ENCODE measurements at places on chromosomes 2 and 18.

GRCh38 chr2:186523791-186524190 is 37.7 kb downstream of the ZC3H15 start:
- DNase-seq = no peak

DNA sequence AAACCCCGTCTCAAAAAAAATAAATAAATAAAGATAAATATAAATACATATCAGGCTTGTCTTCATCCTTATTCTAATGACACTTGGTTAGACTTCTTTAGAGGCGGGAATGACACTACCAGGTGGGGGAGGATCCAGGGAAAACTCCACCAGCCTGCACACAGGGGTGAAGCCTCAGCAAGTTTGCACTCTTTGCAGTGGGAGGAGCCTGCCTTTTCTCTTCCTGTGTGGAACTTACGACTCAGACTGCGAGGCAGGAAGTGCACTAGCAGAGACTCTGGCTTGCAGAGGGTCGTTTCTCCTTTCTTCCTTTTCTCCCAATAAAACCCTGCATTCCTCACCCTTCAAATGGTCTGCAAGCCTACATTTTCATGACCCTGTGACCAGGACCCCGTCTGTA is 153.6 kb upstream of the CBLN2 start:
- DNase-seq = no peak

- no peak for DNase-seq
These were observed 19.8 kb downstream of the IWS1 start for GRCh38 chr2:127506510-127506909.

DNA sequence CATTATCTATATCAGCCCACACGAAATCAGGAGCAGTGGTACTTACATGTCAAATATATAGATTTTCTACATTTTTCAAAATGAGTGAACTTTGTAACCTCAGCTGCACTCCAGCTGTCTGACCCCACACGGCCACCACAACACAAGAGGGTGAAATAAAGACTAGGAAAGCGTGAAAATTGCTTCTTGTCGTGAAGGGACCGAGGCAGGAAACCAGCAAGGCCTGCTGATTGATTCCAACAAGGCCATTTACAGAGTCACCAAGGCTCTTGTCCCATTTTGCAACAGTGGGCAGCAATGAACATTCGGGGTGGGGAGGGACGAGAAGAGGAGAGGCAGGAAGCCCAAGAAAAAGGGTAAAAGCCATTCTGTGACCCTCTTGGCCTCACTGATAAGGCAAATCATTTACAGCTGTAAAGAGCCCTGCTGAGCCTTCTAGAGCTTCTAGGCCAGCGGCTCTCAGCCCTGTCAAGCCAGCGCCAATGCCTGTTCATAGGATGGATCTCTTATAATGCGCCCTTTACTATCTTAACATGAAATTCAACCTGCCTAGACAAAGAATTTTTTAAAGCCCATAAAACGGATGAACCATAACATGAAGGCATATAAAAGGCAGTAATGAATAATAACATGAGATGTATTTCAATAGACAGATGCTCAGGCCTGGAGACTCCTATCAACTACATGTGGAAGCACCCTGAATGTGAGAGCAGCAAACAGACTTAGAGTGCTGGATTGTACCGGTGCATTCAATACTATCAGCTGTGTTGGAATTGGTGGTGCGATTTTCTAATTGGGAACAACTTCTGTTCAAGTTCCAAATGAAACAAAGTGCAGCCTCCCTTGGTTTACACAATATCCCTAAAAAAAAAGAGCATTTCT is 269.0 kb downstream of the CDCA7 start:
- no peak for DNase-seq

DNA sequence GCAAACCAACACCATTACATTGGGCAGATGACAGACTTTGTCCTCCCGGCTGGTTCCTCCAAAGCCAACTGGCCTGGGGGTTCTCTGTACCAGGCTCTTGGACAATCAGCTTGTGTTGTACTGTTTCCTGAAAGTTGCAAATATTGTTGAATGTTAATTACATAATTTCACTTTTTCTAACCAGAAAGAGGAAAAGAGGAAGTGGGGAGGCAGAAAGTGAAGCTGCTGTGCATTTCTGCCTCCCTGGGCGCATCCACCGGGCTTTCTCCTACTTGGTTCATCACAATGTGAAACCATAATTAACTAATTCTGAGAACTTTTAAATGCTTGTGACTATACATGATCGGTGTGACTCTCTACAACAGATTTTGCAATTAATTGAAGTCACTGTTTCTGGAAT is 10.1 kb downstream of the TWIST2 start:
- DNase-seq = no peak

- no peak for DNase-seq
These were observed 179.6 kb downstream of the VAPA start for GRCh38 chr18:10093445-10093844.

DNA sequence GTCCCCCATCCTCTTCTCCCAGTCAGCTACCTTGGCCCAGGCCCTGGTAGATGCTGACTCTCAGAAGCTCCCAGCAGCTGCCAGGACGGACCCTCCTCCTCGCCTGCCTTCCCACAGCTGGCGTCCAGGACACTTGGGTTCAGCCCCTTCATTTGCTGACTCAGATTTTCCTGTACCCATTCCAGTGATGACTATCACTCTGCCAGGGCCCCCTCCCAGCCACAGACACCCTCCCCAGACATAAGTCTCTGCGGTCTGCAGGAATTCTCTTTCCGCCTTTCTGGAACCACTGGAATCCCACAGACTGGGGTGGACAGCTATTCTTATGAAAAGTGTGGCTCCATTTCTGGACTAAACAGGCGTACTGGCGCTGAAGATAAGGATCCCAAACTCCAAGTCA is 260.3 kb upstream of the EPAS1 start:
- DNase-seq = peak; percentile 91

- DNase-seq = no peak
These were observed 239.1 kb downstream of the TSN start for GRCh38 chr2:121994238-121995206.

- DNase-seq = no peak
These were observed 3.6 kb upstream of the HS1BP3 start for GRCh38 chr2:20654535-20654813.

- no peak for DNase-seq
These were observed 56.1 kb downstream of the PRKRA start for GRCh38 chr2:178394859-178395258.

DNA sequence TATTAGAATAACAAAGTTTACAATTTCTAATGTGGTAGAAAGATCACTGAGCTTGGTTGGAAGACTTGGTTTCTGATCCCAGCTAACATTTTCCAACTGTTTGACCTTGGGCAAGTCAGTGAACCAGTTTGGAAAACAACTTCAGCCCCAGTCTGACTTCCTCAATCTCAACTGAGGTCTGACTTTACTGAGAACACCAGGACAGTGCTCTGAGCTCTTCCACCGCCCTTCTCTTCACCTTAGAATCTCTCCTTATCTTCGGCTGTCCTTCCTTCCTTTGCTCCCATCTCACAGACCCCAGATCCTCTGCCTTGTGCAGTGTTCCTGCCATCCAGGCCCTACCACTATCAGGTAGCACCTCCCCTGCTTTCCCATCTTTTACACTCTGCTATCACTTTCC is 193.8 kb upstream of the SP5 start:
- DNase-seq = no peak

DNA sequence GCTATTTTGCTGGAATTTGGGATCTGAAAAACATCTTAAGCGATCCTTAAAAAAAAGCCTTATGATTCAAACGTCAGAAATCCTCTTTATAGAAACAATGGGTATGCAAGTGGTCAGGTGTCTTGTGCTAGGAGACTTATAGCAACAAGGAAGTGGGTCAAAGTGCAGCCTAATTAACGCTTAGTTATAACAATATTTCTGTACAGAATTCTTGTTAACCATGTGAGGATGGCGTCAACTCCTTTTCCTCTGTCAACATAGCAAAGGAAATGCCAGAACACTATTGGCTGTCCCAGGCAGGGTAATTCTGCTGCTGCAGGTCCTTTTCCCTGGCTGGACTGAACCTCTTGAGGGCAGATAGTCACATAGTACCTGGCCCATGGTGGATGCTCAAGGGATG is 189.4 kb downstream of the MSH2 start:
- DNase-seq = no peak

DNA sequence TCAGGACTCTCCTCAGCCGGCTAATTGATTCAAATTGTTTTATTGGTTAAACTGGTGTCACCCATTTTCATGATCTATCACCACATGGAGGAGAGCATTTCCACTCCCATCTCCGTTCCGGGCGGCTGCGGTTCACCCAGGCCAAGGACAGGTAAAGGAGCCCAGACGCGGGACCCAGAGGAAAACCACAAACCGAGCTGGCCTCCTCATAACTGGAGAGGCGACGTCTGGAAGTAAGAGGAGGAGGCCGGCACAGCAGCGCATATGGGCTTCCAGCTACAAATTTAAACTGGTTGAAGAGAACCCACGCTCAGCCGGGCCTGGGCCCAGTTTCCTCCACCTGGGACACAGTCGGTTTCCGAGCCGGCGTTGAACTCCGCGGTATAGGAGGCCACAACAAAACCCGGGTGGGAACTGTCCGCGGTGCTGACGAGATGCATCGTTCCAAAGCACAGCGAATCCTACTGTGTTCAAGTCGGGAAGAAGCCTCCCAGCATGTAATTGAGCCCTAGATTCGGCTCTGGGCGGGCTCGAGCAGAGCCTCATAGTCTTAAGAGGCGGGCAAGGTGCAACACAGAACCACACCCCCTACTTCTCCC is 3.0 kb upstream of the SKOR2 start:
- DNase-seq = no peak

DNA sequence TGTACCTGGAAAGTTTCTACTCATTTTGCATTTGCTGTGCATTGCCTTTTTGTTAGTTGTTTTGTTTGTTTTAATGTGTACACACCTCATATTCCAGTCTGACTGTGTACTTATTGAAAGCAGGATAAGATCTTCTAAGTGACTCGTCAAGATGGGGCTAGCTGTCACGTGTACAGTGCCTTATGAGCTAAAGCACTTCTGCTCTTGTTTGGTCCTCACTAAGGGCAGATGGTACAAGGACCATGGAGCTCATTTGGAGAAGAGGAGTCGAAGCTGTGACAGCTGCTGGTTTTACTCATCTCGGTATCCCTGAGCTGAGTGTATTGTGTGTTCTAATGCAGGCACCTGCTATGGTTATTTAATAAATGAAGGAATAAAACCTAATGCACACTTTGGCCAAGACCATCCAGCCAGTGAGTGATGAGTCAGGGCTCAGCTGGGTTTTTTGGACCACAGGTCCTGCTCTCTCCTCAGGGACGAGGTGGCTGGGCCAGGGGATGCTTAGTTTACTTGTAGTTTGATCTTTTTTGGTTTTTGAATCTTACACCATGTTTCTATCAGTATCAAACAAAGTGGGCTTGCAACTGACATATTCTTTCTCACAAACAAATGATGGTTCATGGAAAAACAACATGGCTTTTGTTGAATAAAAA is 152.5 kb upstream of the APCDD1 start:
- no peak for DNase-seq

GRCh38 chr2:18378020-18378653 is 182.3 kb downstream of the RDH14 start:
- DNase-seq = no peak

GRCh38 chr2:104523921-104524320 is 330.0 kb upstream of the POU3F3 start:
- DNase-seq = no peak

DNA sequence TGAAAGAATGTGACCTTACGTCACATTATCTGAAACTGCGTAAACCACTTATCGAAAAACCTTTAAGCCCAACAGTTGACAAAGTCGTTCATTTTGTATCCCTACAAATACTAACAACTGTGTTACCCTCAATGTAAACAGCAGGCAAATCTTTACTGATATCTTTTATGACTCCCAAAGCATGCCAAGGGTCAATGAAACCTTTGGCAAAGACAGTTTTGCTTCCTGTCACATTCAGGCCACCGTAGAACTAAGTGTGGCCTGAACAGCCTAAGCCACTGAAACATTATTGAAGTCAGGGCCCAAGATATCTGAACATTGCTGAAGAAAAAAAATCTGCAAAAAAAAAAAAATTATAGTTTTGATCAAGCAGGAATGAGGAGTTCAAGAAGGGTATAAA is 77.3 kb downstream of the FAM124B start:
- no peak for DNase-seq

GRCh38 chr2:25265802-25266201 is 75.9 kb downstream of the DNMT3A start:
- DNase-seq = no peak

GRCh38 chr18:70907673-70908072 is 618.8 kb downstream of the SOCS6 start:
- no peak for DNase-seq

DNA sequence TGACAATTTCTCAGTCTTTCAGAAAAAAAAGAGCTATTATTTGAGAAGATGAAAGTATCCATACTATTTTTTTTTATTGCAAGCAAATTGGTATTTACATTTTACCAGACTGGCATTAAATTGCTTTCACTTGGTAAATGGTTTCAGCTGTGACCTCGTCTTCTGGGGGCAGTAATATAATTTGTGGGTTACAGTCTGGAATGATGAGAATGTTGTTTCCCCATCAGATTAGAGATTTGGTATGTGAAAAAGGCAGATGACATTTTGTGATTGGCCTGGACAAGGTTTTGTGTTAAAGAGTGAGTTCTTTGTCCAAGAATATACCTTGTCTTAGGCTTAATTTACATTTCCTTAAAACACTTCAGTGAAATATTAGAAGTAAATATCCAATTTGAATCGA is 390.1 kb upstream of the ST6GAL2 start:
- DNase-seq = no peak

DNA sequence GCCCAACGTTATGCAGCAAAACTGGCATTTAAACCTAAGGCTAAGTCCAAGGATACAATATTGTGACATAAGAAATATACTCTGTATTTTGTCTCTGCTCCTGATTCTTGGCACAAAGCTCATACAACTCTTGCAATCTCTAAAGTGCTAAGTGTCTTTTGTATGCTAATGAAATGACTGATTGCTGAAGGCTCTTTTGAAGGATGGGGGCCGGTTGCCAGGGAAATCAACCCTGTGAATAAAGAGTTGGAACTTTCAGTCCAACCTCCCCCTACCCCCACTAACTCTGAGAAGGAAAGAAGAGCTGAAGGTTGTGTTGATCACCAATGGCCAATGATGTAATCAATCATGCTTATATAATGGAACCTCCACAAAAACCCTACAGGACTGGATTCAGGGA is 40.3 kb downstream of the SESTD1 start:
- no peak for DNase-seq

DNA sequence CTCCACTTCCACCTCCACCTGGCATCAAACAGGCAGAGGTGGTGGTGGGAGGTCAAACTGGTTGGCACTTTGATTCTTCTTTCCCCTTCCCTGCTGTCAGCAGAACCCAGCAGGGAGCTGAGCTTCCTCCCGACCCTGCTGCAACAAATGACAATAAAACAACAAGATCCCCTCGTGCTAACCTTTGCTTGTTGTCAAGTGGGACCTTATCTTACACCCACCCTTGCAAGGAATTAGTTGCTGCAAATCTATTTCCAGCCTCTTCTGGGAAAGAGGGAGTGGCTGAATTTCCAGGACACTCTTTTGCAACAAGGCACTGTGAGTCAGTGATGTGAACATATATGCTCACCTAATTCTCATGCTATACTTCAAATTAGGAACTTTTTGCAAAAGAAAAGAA is 655.1 kb downstream of the DSC3 start:
- DNase-seq = no peak

- DNase-seq = no peak
These were observed 281.8 kb downstream of the NCKAP5 start for GRCh38 chr2:133286326-133286922.

- DNase-seq = peak; percentile 52
These were observed 222.9 kb upstream of the AGAP1 start for GRCh38 chr2:235270956-235271355.

Measured in fibroblast of skin of left biceps (primary cell).